Foreskin keratinocyte (primary cell): ENCODE measurements at places on chromosomes 7 and 10. TPM values are rescaled to one million over a fixed set of nuclear protein-coding genes. Genes with fewer than 3 reads are reported as not detected.

Gene FAM180A
- 1.3 and 2.6 TPM in 2 replicates for total RNA-seq

Gene AKR1E2
- 1.9 and 3.7 TPM in 2 replicates for total RNA-seq

Gene TAS2R41
- not detected in 2 replicates for total RNA-seq

Gene CDC14C
- total RNA-seq = 0.04 TPM in 1 of 2 replicates, not detected in the other

Gene DRGX
- total RNA-seq = not detected in 2 replicates

Gene WNT8B
- total RNA-seq = not detected in 2 replicates

Gene GPRIN2
- total RNA-seq = 0.58 and 0.78 TPM in 2 replicates

Gene AKR1C4
- total RNA-seq = not detected in 2 replicates

Gene JCAD
- under 0.01 and 0.03 TPM in 2 replicates for total RNA-seq

Gene ELAPOR2
- total RNA-seq = 2.8 and 3.7 TPM in 2 replicates

Gene SFMBT2
- 1.2 and 1.4 TPM in 2 replicates for total RNA-seq

Gene SPDYE8
- not detected in 2 replicates for total RNA-seq

Gene SRI
- 158 and 162 TPM in 2 replicates for total RNA-seq

Gene SUGCT
- total RNA-seq = 76.2 and 143 TPM in 2 replicates

Gene ANKRD61
- 0.14 and 0.28 TPM in 2 replicates for total RNA-seq

Gene FGFBP3
- 0.20 and 0.32 TPM in 2 replicates for total RNA-seq

Gene GDF10
- not detected in 2 replicates for total RNA-seq

Gene MYOZ1
- not detected in 2 replicates for total RNA-seq

Gene DBNL
- total RNA-seq = 140 and 145 TPM in 2 replicates

Gene MINDY4
- 3.0 and 3.5 TPM in 2 replicates for total RNA-seq

Gene HOXA6
- total RNA-seq = 2.6 and 3.4 TPM in 2 replicates

Gene DLX5
- total RNA-seq = 0.28 and 0.37 TPM in 2 replicates

Gene TDRD1
- total RNA-seq = 0.11 TPM in 1 of 2 replicates, not detected in the other

Gene ZKSCAN1
- 32.3 and 41.3 TPM in 2 replicates for total RNA-seq

Gene RAB19
- 0.21 TPM in 1 of 2 replicates, not detected in the other for total RNA-seq

Gene ADIRF
- 84.3 and 107 TPM in 2 replicates for total RNA-seq

Gene SFTPD
- 0.07 TPM in 1 of 2 replicates, not detected in the other for total RNA-seq

Gene VWDE
- total RNA-seq = 1.0 and 2.9 TPM in 2 replicates

Gene TMEM270
- total RNA-seq = not detected in 2 replicates
